ENCODE measurements at places on chromosomes 4 and X. TPM values are rescaled to one million over a fixed set of nuclear protein-coding genes. Genes with fewer than 3 reads are reported as not detected.

Gene NEK1
- 6.0 TPM for total RNA-seq

Gene PFKFB1
- 0.29 TPM for total RNA-seq

- DNase-seq = no peak
These were observed 77.3 kb downstream of the PHEX start for GRCh38 chrX:22109442-22109841.

GRCh38 chr4:10056334-10057022, 35.2 kb upstream of the SLC2A9 start:
- no peak for DNase-seq

DNA sequence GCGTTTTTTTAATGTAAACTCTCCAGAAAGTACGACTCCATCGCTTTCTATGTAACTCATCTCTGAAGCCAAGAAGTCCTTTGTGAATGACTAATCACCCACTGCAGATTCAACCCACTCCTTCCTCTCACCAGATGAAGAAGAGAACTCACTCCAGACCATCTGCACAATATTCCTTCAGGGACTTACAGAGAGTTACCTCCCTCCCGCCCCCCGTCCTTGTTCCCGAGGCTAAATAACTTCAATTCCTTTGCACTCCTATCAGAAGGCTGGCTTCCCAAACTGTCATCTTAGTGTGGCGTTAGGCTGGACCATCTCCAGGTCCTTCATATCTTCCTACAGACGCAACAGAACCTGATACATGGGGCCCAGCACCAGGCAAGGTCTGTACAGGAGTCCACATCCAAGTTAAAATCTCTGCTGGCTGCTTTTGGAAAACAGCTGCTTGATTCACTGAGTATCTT, 82.4 kb downstream of the AFAP1 start:
- DNase-seq = no peak

DNA sequence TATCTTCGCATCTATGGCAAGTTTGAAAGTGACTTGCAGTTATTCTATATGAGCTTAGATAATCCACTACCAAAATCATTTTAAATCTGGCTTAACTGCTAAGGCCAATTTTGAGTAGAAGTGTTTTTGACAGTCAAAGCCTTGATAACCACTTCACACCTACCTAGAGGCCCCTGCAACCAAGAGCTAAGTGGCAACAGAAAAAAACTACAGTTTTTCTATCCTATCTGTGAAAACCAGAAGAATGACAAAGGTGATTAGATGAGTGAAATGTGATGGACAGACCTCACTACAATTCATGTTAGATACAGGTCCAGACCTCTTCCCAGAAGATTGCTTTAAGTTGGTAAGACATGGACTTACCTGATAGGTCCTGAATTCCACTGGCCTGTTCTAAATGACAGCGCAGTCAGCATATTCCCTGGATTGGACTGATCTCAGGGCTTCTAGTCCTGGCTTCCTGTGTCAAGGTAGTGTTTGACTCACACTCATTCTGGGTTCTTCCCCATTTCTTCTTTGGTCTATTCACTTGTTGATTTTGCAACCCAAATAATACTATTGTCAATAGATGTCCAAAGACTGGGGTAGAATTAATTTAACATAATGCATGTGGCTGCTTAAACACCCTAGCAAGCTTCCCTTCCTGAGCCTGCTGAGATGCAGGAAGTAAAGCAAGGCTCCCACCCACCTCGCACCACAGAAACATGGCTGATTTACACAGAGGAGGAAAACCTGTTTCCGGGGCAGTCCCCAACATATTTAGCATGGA, 65.1 kb downstream of the PPP3CA start:
- DNase-seq = no peak

GRCh38 chr4:102687982-102688433, 72.8 kb downstream of the MANBA start:
- no peak for DNase-seq

DNA sequence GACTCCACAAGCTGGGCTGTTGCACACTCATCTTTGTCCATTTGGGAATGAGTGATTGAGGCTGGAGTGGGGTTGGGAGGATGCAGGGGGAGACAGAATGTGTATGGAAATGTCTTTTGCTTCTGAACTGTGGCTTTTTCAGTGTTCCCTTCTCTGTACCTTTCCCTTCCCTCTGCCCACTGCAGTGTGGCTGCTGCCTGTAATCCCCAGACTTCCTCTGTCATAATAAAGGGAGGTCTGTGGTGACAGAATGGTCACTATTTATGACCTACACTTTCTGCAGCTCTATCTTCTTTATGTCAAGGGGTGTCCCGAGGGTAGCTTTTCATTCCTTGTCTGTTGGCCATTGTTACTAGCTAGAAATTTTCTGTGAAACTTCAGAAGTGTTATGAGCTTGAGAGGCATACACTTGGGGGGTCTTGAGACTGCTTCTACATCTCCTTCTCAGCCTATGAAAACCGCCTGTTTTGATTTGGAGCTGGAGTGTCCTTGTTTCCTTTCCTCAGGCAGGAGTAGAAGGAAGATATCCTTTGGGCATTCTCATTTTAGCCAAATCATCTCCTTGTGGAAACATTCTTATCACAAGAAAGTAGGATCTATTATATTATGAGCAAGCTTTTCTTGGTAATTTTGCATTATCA, 63.0 kb downstream of the ANK2 start:
- no peak for DNase-seq

GRCh38 chr4:100208964-100209363, 18.7 kb upstream of the DDIT4L start:
- DNase-seq = no peak

- DNase-seq = no peak
These were observed 12.4 kb downstream of the ASB12 start for GRCh38 chrX:64218023-64218422.

- no peak for DNase-seq
These were observed 35.0 kb upstream of the SLC4A4 start for GRCh38 chr4:71303850-71304249.

GRCh38 chr4:124454772-124455270, 257.7 kb downstream of the ANKRD50 start:
- DNase-seq = no peak
